ENCODE measurements at places on chromosomes 11 and 22.

DNA sequence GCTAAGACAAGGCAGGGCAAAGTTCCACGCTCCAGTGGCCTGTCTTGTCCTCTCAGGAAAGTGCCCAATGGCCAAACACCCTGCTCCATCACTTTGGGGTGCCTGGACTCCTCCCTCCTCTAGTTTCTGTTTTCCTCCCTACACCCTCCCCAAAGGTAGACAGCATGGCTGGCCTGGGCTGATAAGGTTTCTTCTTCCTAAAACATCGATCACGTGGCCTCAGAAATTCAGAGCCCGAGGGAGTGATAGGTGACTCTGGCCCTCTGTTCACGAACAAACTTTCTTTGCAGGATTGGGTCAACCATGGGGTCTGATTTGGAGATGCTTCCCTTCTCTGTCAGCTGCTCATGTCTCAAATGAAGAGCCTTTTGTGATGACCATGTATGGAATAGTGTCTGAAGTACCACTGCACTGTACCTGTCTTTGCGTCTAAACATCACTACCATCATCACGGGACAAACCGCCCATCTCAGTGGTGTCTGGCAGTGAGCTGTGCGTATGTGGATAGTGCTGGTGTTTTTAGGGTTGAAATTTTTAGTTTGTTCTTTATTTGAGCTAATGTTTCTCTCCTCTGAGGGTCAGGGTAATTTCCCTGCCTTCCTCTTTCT, 6.1 kb downstream of the MICAL2 start:
- no peak for DNase-seq

DNA sequence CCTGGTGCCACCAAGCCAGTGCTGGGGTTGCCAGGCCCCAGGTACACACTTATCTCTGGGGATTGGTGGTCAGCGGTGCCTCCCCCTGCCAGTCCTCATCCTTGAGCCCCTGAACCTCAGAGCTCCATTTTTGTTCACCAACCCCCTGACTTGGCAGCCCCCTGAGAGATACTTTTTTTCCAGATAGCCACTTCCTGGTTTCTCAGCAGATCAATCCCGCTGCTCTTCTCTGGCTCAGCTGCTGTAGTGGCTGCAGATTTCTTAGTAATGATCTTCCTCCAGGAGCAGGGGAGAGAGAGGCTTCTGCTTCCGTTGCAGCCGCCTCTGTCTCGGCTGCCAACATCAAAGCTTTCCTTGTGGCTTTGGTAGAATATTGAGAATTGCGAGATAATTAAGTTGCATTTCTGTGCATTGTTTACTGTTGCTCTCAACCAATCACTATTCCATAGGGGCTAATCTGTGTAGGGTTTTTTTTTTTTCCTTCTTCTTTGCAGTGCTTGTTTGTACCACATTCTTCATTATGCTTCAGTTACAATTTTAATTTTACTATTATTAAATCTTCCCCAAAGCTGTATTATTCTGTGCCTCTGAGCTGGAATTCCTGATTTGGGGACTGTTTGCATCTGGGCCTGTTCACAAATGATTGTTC, 92.1 kb downstream of the PKNOX2 start:
- no peak for DNase-seq

DNA sequence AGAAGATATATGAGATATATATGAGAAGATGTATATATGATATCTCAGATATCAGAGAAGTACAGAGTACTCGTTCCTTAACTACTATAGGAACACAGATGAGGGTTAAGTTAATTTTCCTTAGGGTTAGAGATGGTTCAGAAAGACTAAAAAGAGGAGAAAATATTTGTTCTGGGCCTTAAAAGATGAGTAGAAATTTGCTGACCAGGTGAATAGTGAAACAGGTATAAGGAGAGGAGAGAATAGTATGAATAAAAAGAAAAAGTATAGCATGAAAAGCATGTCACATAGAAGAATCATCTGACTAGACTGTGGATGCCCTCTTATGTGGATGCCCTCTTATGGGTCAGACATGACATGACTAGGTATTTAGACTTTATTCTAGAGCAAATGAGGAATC, 6.3 kb upstream of the RAB39A start:
- no peak for DNase-seq

- no peak for DNase-seq
Observed at GRCh38 chr22:44404341-44405020, 91.7 kb upstream of the SHISAL1 start.

- DNase-seq, result no peak
Observed at GRCh38 chr11:59418156-59418555, 8.1 kb downstream of the OR5A2 start.

All from stimulated activated CD8-positive, alpha-beta memory T cell treated with anti-CD3 and anti-CD28 coated beads, Interleukin-4, amount 100 ng/mL, for 1 hour (primary cell).